ENCODE measurements at places on chromosomes 5 and 9. TPM values are rescaled to one million over a fixed set of nuclear protein-coding genes. Genes with fewer than 3 reads are reported as not detected.

- H3K4me1 ChIP-seq: no peaks in the 10 kb centered on the region
- H3K36me3 ChIP-seq: no peaks in the 10 kb centered on the region
- H3K27me3 ChIP-seq: peaks cover 31% of the 10 kb centered on the region
Observed at GRCh38 chr9:134781591-134782302, 98.9 kb upstream of the FCN2 start.

DNA sequence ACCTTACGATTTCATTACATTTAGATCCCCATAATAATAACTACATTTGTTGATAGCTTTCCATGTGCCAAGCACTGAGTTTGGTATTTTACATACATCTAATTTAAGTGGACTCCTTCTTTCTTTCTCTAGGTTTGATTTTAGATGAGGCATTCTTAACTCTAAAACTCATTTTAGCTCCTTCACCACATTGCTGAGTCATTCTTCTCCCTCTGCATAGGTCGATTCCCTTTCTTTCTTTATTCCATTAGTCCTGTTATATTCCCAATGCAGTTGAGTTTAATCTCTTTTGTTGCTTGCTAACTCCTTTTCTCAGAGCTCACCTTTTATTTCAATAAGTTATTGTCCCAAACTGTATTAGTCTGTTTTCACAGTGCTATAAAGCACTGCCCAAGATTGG is 329.8 kb downstream of the TAF11L14 start:
- H3K36me3 ChIP-seq: no peaks in the 10 kb centered on the region
- H3K27ac ChIP-seq: no peak overlapping the region
- DNase-seq: no peak
- H3K27me3 ChIP-seq: no peaks in the 10 kb centered on the region

- H3K36me3 ChIP-seq: no peaks in the 10 kb centered on the region
- DNase-seq: no peak
- H3K27me3 ChIP-seq: no peaks in the 10 kb centered on the region
- no peaks in the 10 kb centered on the region for H3K4me1 ChIP-seq
- H3K27ac ChIP-seq: no peak overlapping the region
- no peak overlapping the region for H3K4me3 ChIP-seq
Observed at GRCh38 chr5:152514827-152515397, 109.8 kb upstream of the NMUR2 start.

DNA sequence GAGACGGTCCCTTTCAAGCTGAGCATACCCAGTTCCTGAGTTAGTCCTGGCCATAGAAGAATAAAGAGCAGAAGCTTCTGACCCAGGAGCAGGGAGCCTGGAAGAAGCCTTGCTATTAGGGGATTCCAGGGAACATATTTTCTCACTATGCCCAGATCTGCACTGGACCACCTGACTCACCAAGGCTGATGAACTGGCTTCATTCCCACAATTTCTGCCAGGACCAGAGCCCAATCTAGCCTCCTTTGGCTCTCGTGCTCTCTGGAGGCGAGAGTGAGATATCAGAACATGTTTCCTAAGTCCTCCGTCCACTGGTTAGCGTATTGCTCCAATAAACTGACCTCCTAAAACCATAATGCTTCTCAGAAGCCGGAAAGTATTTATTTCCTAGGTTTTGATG is 9.9 kb downstream of the GABBR2 start:
- no peak overlapping the region for H3K4me3 ChIP-seq
- DNase-seq: no peak
- H3K4me1 ChIP-seq: no peaks in the 10 kb centered on the region
- peaks cover 67% of the 10 kb centered on the region for H3K27me3 ChIP-seq

Gene BHMT
- total RNA-seq: not detected

GRCh38 chr5:35081134-35081533 is 33.4 kb upstream of the AGXT2 start:
- no peak overlapping the region for H3K4me3 ChIP-seq
- H3K36me3 ChIP-seq: no peaks in the 10 kb centered on the region
- DNase-seq: no peak
- H3K4me1 ChIP-seq: no peaks in the 10 kb centered on the region
- no peaks in the 10 kb centered on the region for H3K27me3 ChIP-seq

Gene IL4
- not detected for total RNA-seq

Gene MARCHF3
- total RNA-seq: 13.2 TPM

Gene DIRAS2
- total RNA-seq: not detected

Data from spleen (tissue), 13 donors.